ENCODE measurements at places on chromosomes 6 and 20.

- peak; percentile 33 for DNase-seq
These were observed 52.2 kb downstream of the CDC40 start for GRCh38 chr6:110232450-110232849.

- no peak for DNase-seq
These were observed 285.7 kb upstream of the PRDM1 start for GRCh38 chr6:105800398-105800797.

- no peak for DNase-seq
These were observed 18.7 kb upstream of the RNF144B start for GRCh38 chr6:18368277-18369105.

- peak; percentile 82 for DNase-seq
These were observed 2.7 kb upstream of the DTD1 start for GRCh38 chr20:18585134-18585533.

- DNase-seq: no peak
These were observed 149.5 kb upstream of the NEDD9 start for GRCh38 chr6:11381801-11382513.

GRCh38 chr6:84743616-84744015 is 20.8 kb downstream of the TBX18 start:
- DNase-seq: no peak

DNA sequence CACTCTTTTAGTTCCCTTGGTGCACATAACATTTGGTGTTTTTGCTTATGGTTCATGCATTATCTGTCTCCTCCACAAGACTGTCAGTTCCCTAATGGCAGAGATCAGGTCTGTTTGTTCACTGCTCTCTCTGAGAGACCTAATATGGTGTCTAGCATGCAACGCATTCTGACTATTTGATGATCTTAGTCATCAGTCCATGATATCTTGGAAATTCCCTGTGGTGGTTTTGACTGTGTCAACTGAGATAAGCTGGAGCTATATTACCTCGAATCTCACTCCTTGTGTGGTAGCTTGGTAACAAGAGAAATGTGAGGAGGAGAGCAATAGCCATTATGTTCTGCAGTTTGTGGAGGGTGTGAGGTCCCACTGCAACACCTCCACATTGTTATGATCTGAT is 229.8 kb downstream of the FRK start:
- DNase-seq: no peak

DNA sequence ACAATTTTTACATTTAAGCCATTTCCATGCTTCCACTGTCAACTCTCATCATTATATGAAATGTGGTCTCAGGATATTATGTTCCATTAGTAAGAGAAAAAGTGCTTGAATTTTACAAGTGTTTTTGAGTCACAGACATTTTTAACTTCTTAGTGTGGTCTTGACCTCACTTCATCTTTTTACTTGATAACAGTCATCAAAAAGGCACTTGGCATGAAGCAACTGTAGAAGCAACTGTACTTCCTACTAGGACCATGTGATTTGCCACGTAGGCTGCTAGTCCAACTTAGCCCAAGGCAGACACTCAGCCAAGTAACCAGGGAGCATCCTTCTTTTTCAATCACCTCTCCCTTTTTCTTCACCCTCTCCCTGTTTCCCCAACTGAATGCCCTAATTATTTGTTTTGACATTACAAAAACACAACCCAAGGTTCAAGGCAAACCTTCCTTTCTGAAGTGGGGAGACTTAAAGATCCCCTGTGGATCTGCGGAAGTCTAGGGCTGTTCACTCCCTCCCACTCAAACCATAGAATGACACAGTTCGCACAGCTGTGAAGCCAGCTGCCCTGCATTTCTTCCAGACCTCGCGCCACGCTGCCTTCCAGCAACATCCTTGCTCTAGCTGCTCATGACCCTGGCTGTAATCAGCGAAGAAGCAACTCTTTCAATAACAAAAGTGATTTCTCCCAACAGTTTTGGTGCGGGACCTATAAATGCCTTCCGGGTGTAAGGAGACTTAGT is 45.0 kb downstream of the PHACTR1 start:
- DNase-seq: peak; percentile 95

- DNase-seq: no peak
These were observed 23.7 kb downstream of the HLA-A start for GRCh38 chr6:29965873-29966601.

- no peak for DNase-seq
These were observed 108.4 kb upstream of the SLC22A23 start for GRCh38 chr6:3565291-3565690.

GRCh38 chr20:1924910-1925861 is 30.0 kb downstream of the SIRPA start:
- DNase-seq: no peak

- no peak for DNase-seq
These were observed 27.5 kb upstream of the ADGRF4 start for GRCh38 chr6:47670851-47671250.

DNA sequence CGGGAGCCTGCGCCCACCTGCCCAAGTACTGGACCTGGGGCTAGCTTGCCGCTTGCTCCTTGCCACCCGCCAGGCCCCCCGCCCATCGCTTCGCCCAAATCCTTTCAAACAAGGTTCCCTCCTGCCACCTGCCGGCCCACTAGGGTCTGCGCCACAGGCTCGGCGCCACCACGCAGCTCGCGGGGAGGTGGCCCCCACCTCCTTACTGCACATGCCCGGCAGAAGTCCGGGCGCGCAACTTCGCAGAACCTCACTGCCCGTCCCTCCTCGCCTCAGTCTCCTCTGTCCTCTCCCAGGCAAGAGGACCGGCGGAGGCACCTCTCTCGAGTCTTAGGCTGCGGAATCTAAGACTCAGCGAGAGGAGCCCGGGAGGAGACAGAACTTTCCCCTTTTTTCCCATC is 11.2 kb downstream of the GNAS-AS1 start:
- peak; percentile 25 for DNase-seq

DNA sequence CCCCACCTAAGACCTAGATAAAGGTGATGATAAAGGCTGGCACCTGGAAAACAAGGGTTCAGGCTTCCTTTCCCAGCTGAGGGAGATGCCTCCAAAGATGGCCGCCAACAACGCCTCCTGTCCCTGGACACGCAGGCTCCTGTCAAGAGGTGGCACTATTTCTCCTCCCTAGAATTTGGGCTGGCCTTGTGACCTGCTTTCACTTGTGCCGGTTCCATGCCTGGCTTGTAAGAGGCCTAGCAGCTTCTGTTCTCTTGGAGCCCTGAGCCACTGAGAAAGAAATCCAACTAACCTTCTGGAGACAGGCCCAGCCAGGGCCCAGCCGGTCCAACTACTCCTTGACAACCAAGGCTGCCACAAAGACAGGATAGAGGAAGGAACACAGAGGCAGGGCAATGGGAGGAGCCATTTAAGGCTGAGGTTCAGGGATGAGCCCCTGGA is 60.2 kb upstream of the RALY start:
- peak; percentile 57 for DNase-seq

DNA sequence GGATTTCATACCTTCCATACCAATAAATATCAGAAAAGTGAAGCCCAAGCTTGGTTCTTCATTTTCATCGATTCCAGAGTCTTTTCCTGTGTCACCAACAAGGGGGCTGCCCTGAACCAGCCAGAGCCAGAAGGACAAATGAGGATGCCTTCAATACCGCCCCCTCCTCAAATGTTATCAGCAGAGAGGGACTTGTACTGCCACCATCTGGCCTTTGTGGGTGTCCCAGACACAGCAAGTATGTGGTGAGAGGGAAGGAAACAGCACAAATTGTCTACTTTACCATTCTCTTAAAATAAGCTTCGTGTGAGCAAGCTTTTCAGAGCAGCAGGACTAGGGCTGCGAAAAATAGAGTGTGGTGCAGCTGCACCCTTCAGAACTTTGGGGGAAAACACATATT is 165.3 kb downstream of the SOBP start:
- DNase-seq: no peak

GRCh38 chr6:46215213-46215612 is 44.4 kb upstream of the ENPP5 start:
- no peak for DNase-seq

DNA sequence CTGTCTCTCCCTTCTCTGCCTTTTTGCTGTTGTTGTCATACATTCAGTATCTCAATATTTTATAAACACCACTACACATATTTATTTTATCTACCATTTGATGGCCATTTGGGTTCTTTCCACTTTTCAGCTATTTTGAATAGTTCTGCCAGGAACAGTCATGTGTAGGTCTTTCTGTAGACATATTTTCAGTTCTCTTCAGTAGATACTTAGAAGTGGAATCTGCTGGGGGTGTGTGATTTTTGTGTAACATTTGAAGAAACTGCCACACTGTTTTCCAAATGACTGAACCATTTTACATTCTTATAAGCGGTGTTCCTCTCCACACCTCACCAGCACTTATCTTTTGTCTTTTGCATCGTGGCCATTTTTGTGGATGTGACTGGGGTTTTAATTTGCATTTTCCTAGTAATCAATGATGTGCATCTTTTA is 197.7 kb downstream of the ARID1B start:
- DNase-seq: no peak

GRCh38 chr20:59668926-59669850 is 64.8 kb downstream of the PHACTR3 start:
- DNase-seq: no peak

GRCh38 chr6:20364327-20364726 is 37.4 kb upstream of the E2F3 start:
- no peak for DNase-seq

GRCh38 chr20:51313358-51313827 is 229.1 kb downstream of the NFATC2 start:
- DNase-seq: peak; percentile 57

DNA sequence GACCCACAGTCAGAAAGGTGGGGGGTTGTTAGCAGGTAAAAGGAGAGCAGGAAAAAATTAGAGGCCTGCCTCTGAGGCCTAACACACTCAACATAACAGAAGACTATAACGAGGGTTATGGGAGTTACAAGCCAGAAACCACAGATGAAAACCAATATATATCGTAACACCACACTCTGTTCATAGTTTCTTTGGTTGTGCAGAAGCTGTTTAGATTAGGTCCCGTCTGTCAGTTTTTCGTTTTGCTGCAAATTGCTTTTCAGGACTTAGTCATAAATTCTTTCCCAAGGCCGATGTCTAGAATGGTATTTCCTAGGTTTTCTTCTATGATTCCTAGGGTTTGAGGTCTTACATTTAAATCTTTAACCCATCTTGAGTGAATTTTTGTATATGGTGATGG is 3.7 kb upstream of the MAP3K5 start:
- DNase-seq: peak; percentile 32

GRCh38 chr6:1437553-1438406 is 48.4 kb downstream of the FOXF2 start:
- no peak for DNase-seq

GRCh38 chr6:134835993-134836392 is 113.9 kb downstream of the ALDH8A1 start:
- peak; percentile 54 for DNase-seq

DNA sequence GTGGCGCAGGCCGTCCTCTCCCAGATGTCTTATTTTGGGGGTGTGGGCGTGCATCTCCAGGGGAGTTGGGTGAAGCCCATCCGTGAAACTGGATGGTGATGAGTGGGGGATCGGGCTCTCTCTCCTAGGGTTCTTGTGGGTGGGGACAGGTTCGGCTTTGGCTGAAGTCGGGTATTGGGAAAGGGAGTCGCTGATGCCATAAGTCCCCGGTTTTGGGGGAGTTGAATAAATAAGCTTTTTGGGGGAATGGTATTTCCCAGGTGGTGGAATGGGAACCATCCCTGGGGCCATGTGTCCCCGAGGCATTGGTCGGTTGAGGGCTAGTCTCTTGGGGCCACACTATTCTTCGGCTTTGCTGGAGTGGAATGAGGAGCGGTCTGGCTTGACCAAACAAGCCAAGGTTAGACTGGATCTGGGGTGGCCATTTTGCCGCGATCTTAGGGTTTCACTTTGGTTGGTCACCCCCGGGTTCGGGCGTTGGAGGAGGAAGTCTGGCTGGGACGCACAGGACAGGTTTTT is 481 bp downstream of the ZNF133 start:
- no peak for DNase-seq

DNA sequence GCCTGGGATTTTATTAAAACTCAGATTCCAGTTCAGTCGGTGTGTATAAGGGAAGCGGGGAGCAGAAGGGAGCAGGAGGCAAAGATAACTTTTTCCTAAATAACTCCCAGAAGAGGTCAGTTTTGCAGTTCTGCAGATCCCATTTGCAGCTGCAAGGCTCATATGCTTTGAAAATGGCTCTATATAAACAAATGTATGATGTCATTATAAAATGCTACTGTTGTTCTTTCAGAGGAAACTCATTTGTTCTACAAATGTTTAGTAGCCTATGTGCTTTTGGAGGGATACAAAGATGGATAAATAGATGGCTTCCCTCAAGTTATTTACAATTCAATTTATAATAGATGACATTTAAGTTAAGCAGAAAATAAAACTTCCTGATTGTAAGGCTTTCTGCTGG is 29.2 kb upstream of the DSP start:
- DNase-seq: no peak

DNA sequence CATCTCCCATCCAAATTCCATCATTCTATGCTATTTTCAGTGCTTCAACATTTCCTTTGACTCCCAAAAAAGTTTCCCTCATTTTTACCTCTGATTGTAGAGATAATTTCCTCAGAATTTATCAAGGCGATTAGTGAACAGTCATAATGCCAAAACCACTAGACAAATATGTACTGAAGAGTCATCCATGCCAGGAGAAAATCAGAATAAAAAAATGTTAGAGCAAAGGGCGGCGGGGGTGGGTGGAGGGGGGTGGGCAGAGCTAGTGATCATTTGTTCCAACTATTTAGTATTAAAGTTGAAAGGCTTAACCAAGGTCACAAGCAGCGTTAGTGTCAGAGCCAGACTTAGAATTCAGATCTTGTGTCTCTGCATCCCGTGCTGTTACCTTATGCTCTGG is 5.3 kb upstream of the ADGRF5 start:
- peak; percentile 56 for DNase-seq

GRCh38 chr6:4647414-4648365 is 128.5 kb upstream of the CDYL start:
- DNase-seq: peak; percentile 85

DNA sequence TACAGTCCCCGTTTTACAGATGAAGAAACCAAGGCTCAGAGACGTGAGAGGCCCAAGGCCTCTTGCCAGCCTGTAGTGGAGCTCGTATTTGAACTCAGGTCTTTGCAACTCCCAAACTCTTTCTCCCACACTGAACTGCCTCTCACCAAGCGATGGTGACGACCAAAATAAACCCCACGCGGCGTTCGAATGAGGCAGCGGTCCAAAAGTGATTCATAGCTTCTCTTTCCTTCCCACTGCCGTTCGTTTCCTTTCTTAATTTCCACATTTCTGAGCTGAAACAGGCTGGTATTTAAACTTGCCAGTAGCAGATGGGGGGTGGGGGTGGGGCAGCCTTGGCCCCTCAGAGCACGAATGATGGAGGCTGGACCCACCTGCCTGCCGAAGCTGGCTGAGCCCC is 252.9 kb upstream of the KCNG1 start:
- peak; percentile 69 for DNase-seq

- DNase-seq: no peak
These were observed 72.7 kb upstream of the ISM1 start for GRCh38 chr20:13148402-13148801.
